ENCODE measurements at places on chromosomes 12 and 14. TPM values are rescaled to one million over a fixed set of nuclear protein-coding genes. Genes with fewer than 3 reads are reported as not detected.

OGFOD2 gene
- total RNA-seq = 13.8 TPM

ESR2 gene
- total RNA-seq = 0.44 TPM

UNC79 gene
- total RNA-seq = 0.69 TPM

GRCh38 chr12:98856897-98857540 is 211.9 kb downstream of the APAF1 start:
- H3K27me3 ChIP-seq = peaks cover 9% of the 10 kb centered on the region
- no peak for DNase-seq
- no peak overlapping the region for H3K4me3 ChIP-seq

ULK1 gene
- 104 TPM for total RNA-seq

- H3K4me3 ChIP-seq = no peak overlapping the region
- no peaks in the 10 kb centered on the region for H3K27me3 ChIP-seq
- no peaks in the 10 kb centered on the region for H3K4me1 ChIP-seq
- DNase-seq = no peak
- H3K36me3 ChIP-seq = peaks cover 25% of the 10 kb centered on the region
Measured at GRCh38 chr14:52602131-52602530, 49.5 kb downstream of the GPR137C start.

- H3K4me1 ChIP-seq = no peaks in the 10 kb centered on the region
- no peak for DNase-seq
- H3K27me3 ChIP-seq = peaks cover 24% of the 10 kb centered on the region
- H3K4me3 ChIP-seq = no peak overlapping the region
Measured at GRCh38 chr14:104512061-104512460, 67.5 kb upstream of the C14orf180 start.

- DNase-seq = no peak
- no peak overlapping the region for H3K27ac ChIP-seq
- no peaks in the 10 kb centered on the region for H3K36me3 ChIP-seq
- peaks cover 14% of the 10 kb centered on the region for H3K4me1 ChIP-seq
Measured at GRCh38 chr14:50978888-50979287, 34.6 kb upstream of the PYGL start.

- no peak for DNase-seq
- H3K27me3 ChIP-seq = no peaks in the 10 kb centered on the region
- no peak overlapping the region for H3K4me3 ChIP-seq
Measured at GRCh38 chr12:90037740-90038139, 329.1 kb upstream of the ATP2B1 start.

- peaks cover 2% of the 10 kb centered on the region for H3K4me1 ChIP-seq
- H3K27ac ChIP-seq = peak overlapping the region; percentile 47
- H3K27me3 ChIP-seq = no peaks in the 10 kb centered on the region
- DNase-seq = no peak
- H3K4me3 ChIP-seq = no peak overlapping the region
Measured at GRCh38 chr14:30958555-30959407, 66.7 kb upstream of the AP4S1 start.

PGF gene
- total RNA-seq = 8.6 TPM

GRCh38 chr12:29521951-29522350 is 24.5 kb upstream of the OVCH1 start:
- DNase-seq = no peak
- H3K27me3 ChIP-seq = no peaks in the 10 kb centered on the region
- peaks cover 3% of the 10 kb centered on the region for H3K4me1 ChIP-seq
- no peaks in the 10 kb centered on the region for H3K36me3 ChIP-seq
- no peak overlapping the region for H3K27ac ChIP-seq

GRCh38 chr14:34835312-34835711 is 39.8 kb downstream of the BAZ1A start:
- H3K4me3 ChIP-seq = no peak overlapping the region
- no peak overlapping the region for H3K27ac ChIP-seq
- H3K27me3 ChIP-seq = no peaks in the 10 kb centered on the region
- DNase-seq = no peak
- H3K36me3 ChIP-seq = peaks cover 8% of the 10 kb centered on the region
- H3K4me1 ChIP-seq = no peaks in the 10 kb centered on the region

WNT1 gene
- total RNA-seq = not detected

- H3K27me3 ChIP-seq = no peaks in the 10 kb centered on the region
- no peak overlapping the region for H3K4me3 ChIP-seq
- no peak overlapping the region for H3K27ac ChIP-seq
- H3K36me3 ChIP-seq = peaks cover 18% of the 10 kb centered on the region
Measured at GRCh38 chr12:121009741-121010140, 6.5 kb downstream of the C12orf43 start.

GRCh38 chr14:101791919-101792572 is 30.5 kb downstream of the PPP2R5C start:
- peaks cover 1% of the 10 kb centered on the region for H3K36me3 ChIP-seq
- no peak overlapping the region for H3K27ac ChIP-seq
- no peaks in the 10 kb centered on the region for H3K27me3 ChIP-seq
- DNase-seq = no peak

- peaks cover 3% of the 10 kb centered on the region for H3K27me3 ChIP-seq
- H3K36me3 ChIP-seq = peaks cover 2% of the 10 kb centered on the region
Measured at GRCh38 chr12:59396919-59397318, 198.9 kb upstream of the SLC16A7 start.

GDF3 gene
- not detected for total RNA-seq

- peaks cover 5% of the 10 kb centered on the region for H3K27me3 ChIP-seq
- peaks cover 15% of the 10 kb centered on the region for H3K4me1 ChIP-seq
- peak within 1 kb of the TSS; percentile 99 for H3K27ac ChIP-seq
- peak; percentile 85 for DNase-seq
Measured at GRCh38 chr14:37197421-37198272, at the start of gene MIPOL1. Gene MIPOL1 (plus strand): TSS chr14:37197937. CDS start chr14:37247889, 49,952 bp downstream.

DNA sequence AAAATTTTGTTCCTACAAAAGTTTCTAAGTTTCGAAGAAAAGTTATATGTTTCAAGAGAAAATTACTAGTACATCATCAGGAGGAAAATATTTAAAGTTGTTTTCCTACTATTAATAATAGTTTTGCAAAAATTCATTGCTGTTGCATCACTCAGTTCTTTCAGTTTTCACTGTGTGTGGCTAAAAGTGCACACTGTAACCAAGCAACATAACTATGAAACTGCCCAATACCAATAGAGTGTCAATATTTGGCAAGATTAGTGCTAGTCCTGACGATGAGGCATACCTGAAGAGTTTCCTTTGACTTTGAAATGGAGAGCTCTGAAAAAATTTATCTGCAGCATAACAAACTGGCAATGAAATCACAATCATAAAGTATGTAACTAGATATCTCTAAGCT is 194.3 kb downstream of the CPNE8 start:
- H3K36me3 ChIP-seq = no peaks in the 10 kb centered on the region
- no peak for DNase-seq
- H3K4me3 ChIP-seq = no peak overlapping the region
- H3K4me1 ChIP-seq = peaks cover 2% of the 10 kb centered on the region
- no peak overlapping the region for H3K27ac ChIP-seq

DNA sequence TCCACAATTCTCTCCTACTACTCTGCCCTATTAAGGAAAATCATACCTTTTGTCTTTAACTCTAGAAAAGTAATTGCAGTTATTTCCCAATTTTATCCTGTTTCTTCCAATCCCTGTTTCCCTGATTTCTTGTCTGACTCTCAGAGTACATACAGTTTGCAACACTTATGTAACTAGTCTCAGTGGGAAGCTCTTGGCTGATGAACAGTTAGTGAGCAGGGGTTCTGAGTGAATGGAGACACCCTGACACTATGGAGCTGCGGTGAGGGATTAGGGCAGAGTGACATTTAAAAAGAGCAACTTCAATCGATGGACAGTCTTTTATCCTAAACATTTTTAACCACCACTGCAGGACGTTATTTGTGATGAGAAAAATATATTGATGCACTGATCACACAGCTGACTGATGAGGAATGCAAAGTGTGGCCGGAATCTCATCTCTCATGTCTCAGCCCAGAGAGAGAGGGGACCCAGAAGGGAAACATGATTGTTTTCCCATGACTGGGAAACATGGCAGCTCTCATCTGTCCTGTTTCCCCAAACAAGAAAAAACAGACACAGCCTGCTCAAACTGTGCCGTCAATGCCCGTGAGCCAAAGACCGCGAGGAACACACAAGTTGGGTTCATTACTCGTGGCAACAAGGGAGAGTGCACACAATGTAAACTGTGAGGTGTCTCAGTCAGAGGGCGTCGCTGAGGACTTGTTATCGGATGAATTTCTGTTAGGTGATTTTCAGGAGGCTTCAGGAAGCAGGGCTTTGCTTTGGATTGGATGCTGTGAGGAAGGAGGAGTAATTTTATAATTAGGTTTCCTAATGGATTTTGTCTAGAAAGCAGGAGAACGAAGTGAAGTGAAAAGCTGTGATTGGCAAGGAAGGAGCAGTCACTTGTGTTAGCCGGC is 5.2 kb upstream of the SLC6A13 start:
- peaks cover 39% of the 10 kb centered on the region for H3K4me1 ChIP-seq
- DNase-seq = no peak
- H3K27ac ChIP-seq = peak overlapping the region; percentile 7

DNA sequence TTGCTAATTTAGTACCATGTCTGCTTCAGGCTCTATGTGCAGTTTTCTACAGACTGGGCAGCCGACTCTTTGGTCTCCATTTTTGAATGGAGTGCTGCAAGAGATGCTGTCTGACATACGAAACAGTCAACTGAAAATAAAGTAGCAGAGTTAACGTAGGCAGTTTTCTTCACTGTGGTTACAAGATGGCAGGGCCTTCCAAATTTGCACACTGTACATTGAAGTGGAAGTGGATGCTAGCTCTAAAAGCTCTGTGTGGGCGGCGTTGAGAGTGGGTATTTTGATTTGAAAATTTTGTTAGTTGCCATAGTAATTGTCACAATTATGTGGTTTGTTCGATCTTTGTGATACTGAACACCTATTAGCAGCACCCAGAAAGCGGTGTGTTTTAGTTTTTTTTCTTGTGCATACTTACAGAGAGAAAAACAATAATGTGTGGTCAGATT is 154.9 kb upstream of the ATP2B1 start:
- no peak overlapping the region for H3K4me3 ChIP-seq
- no peaks in the 10 kb centered on the region for H3K36me3 ChIP-seq
- no peak for DNase-seq
- peak overlapping the region; percentile 17 for H3K27ac ChIP-seq
- no peaks in the 10 kb centered on the region for H3K27me3 ChIP-seq
- peaks cover 11% of the 10 kb centered on the region for H3K4me1 ChIP-seq

DNA sequence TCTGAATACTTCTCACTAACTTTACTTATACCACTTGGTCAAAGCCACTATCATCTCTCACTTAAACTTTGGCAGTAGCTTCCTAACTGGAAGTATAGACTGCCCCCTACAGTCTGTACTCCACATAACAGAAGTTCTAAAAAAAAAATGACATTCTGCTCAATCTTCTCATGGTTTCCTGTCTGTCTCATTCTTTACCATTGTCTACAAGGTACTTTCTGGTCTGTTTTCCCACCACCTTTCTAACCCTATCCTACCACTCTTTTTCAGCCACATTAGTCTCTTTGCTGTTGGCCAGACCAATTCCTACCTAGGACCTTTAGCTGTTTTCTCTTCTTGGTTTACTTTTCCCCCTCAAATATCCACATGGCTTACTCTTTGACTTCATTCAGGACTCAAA is 14.7 kb downstream of the CPSF6 start:
- H3K4me3 ChIP-seq = no peak overlapping the region
- H3K4me1 ChIP-seq = peaks cover 9% of the 10 kb centered on the region
- no peak for DNase-seq
- H3K27me3 ChIP-seq = no peaks in the 10 kb centered on the region

DNA sequence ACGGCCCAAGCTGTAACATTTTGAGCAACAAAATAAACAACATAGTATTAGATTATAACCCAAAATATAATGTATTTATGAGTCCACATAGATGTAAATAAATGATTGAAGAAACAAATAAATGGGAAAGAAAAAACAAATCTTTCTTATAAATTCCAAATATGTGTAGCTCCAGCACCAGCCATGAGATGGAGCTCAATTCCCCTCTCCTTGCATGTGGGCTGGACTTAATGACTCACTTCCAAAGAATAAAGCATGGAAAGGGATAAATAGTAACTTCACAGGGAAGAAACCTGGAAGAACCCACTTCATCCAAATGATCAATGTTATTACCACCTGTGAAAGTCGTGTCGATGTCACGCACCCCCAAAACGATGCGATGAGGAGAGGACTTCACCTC is 158.8 kb downstream of the RPAP3 start:
- no peak for DNase-seq
- peaks cover 3% of the 10 kb centered on the region for H3K27me3 ChIP-seq
- no peaks in the 10 kb centered on the region for H3K36me3 ChIP-seq
- H3K4me3 ChIP-seq = no peak overlapping the region

DNA sequence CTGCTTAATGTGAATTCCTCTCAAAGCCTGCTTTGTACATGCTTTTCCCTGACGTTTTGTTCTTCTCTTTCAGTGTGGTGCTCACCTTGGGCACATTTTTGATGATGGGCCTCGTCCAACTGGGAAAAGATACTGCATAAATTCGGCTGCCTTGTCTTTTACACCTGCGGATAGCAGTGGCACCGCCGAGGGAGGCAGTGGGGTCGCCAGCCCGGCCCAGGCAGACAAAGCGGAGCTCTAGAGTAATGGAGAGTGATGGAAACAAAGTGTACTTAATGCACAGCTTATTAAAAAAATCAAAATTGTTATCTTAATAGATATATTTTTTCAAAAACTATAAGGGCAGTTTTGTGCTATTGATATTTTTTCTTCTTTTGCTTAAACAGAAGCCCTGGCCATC is 184.6 kb downstream of the MSRB3 start:
- H3K4me3 ChIP-seq = no peak overlapping the region
- no peak overlapping the region for H3K27ac ChIP-seq
- H3K4me1 ChIP-seq = peaks cover 54% of the 10 kb centered on the region
- H3K27me3 ChIP-seq = no peaks in the 10 kb centered on the region
- no peak for DNase-seq
- no peaks in the 10 kb centered on the region for H3K36me3 ChIP-seq

GRCh38 chr14:80628547-80628946 is 313.0 kb downstream of the CEP128 start:
- peaks cover 4% of the 10 kb centered on the region for H3K36me3 ChIP-seq
- H3K4me3 ChIP-seq = no peak overlapping the region
- DNase-seq = no peak
- no peak overlapping the region for H3K27ac ChIP-seq

DNA sequence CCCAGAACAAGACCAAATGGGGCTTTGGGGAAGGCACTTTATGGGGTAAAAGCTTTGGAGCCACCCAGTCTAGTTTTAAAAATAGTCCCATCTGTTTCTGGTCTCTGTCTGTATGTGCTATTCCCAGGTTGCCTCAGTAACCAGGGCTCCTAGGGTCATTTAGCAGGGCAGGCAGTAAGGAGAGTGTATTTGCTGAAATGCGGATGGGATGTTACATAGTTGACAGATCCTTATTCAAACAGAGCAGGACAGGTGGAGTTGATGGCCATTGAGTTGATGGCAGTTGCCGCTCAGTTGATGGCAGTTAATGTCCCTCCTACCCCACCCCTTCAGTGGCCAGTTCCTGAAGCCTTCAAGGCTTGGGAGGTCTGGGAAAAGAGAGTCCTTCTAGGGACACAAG is 4.6 kb downstream of the ZC3H10 start:
- H3K4me1 ChIP-seq = peaks cover 40% of the 10 kb centered on the region
- H3K27ac ChIP-seq = no peak overlapping the region
- no peak overlapping the region for H3K4me3 ChIP-seq
- DNase-seq = no peak
- H3K36me3 ChIP-seq = peaks cover 2% of the 10 kb centered on the region

COCH gene
- total RNA-seq = 1.8 TPM

Measured in mesothelial cell of epicardium (in vitro differentiated cells).